SW480 (cell line): ENCODE measurements at places on chromosomes 16 and 17.

DNA sequence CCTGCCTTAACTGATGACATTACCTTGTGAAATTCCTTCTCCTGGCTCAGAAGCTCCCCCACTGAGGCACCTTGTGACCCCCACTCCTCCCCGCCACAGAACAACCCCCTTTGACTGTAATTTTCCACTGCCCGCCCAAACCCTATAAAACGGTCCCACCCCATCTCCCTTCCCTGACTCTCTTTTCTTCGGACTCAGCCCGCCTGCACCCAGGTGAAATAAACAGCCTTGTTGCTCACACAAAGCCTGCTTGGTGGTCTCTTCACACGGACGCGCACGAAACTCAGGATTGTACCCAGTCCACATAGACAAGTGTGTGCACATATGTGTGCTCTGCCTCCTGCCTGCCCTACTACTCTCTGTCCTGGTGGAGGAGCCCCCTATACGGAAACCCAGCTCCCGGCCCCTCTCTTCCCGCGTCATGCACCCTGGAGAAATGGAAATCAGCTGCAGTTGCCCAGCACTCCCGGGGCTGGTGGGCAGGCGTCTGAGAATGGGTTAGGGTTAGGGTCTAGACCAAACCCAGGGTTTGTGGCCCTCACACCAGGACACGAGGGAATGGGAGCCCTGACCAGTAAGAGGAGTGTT is 2.4 kb upstream of the RHBDF1 start:
- DNase-seq, result no peak

DNA sequence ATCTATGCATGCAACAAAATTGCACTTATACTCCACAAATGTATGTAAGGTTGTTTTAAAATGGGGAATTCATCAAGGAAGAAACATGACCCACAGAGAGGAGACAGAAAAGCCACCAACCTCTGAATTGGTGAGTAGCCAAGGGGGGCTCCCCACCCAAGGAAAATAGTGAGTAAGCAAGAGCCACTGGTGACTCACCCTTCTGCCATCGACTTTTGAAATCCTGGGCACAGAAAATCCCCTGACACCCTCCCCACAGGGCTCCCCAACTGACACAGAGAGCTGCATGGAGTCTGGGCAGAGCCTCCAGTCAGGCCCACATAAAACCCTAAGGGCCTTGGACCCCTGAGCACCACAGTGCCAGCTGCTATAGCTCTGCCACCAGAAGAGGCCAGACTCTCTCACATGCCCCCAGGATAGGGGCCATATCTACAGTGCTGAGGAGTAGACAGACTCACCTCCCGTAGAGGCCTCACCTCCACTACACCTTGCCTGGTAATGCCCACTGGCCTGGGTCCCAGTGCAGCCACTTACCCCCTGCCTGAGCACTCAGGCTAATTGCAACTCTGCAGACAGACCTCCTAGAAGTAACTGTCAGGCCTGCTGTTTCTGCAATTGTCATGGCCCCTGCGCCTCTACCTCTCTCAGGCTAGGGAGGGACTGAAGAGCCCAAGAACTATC is 244.7 kb upstream of the WSB1 start:
- DNase-seq, result no peak

DNA sequence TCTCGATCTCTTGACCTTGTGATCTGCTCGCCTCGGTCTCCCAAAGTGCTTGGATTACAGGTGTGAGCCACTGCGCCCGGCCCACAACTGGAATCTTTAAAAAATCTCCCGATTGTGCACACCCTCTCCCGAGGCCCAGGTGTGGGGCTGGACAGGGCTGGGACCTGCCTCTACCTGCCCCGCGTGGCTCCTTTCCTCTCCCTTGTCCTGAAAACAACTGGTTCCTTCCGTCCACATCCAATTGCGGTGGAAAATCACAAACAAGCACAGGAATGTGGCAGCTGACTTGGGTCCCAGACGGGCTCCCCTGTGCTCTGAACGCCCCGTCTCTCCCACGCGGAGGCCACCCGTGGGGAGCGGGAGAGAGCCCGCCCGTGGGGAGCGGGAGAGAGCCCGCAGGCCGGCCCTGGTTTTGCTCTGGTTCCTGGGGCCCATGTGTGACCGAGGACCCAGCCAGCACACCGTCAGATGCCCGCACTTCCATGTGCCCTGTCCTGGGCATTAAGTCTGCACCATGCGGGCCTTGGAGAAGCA is 3.0 kb upstream of the TMEM204 start:
- DNase-seq, result no peak

DNA sequence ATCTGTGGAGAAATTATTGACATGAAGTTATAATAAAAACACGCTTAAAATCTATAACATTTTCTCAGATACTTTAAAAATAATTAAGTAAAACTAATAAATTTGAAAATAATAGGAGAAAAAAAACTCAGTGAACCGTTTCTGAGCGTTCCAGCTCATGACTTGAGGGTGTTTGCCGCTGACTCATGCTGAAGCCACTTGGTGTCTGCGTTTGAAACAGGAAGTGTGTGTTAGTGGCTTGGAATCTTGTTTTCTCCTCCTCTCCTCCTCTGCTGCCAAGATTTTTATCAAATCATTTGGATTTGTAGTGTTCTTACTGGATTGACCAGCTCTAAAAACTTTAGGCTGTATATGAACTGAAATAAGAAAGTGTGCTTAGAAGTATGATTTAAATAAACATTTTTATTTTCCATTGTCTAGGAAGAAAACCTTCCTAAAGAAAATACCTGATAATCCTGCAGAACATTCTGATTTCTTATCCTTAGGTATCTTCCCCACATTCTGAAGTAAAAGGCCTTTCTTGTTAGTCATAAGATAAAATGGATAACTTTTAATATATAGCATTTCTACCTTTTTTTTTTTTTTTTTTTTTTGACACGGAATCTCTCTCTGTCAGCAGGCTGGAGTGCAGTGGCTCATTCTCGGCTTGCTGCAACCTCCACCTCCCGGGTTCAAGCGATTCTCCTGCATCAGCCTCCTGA is 30.8 kb downstream of the USP10 start:
- peak; percentile 59 for DNase-seq

- no peak for DNase-seq
Observed at GRCh38 chr17:35793257-35793656, 2.2 kb downstream of the MMP28 start.

DNA sequence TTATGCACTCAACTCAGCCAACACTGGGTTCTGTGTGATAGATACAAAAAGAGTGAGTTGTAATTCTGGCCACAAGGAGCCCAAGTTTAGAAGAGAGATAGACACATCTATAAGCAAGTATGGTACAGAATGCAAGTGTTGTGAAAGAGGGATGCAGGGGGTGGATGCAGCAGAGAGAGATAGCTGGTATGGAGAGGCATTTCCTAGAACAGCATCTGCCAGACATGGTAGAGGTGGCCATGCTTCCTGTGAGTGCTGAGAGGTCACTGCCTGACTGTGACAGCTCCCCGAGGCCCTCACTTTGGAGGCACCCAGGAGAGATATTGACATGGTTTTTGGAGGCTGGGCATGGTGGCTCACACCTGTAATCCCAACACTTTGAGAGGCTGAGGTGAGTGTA is 2.0 kb upstream of the KRTAP16-1 start:
- no peak for DNase-seq

DNA sequence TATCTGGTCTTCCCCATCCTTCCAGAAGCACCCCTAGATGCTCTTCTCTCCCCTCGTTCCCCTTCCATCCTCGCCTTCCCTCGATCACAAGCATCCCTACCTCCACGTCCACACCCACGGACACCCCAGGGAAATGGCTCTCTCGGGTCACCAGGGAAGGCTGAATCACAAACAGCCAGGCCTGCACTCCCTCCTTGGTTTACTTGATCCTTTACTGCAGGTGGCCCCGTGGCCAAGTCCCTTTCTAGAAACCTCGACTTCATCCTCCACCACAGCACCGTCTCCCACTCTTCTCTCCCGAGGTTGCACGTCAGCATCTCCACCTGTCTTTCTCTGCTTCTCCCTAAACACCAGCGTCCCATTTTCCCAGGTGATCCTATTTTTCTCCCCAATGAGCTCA is 6.5 kb upstream of the RBFOX3 start:
- no peak for DNase-seq

DNA sequence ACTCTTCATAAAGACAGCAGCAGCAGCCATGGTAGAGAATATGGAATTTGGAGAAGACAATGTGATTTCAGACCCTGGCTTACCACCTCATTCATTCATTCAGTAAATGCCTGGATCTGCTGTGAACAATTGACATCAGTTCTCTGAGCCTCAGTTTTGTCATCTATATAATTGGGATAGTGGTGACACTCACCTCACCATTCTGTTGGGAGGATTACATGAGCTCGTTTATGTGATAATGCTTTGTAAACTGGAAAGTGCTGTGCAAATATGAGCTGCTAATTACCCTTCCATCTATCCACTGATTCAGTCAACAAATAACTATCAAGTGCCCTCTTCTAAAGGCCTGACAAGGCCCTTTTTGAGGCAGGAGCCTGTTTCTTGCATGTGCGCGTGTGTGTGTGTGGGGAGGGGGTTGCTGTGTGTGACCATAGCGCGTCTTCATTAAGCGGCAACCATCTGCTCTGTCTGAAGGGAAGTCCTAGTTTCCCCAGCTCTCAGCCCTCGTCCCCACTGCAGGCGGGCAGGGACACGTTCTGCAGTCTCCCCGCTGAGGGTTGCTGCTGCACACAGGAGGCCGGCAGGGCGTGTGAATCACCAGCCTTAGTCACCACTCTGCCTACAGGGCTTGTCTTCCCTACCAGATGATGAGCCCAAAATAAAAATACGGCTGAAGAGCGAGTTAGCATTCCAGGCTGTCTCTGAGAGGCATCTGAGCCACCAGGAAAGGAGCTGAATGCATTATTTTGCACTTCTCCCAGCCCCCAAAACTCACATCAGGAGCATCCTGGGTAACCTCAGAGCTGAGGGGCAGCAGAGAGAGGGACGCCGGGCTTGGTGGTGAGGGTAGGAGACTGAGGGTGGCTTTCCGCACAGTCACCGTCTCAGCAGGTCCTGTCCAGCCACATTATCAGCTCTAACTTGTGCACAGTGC is 19.9 kb downstream of the ARL4D start:
- DNase-seq, result peak; percentile 85

DNA sequence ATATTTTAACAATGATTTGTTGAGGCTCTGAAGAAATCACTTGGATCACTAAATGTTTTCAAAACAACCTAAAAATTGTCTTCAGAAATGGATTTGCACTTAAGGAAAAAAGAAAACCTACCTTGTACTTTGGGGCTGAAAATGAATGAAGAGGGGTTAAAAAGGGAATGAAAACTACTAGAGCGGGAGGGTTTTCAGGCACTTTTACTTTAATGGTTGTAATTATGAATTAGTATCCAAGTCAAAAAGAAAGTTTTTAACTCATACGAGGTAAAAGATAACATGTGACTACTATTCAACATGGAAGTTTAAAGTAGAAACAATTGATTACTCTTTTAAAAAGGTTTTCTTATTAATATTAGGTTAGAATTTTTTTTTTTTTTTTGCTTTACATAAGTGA is 5.1 kb downstream of the IGF2BP1 start:
- no peak for DNase-seq

GRCh38 chr17:58576679-58577367 is 62.4 kb upstream of the MTMR4 start:
- peak; percentile 25 for DNase-seq

DNA sequence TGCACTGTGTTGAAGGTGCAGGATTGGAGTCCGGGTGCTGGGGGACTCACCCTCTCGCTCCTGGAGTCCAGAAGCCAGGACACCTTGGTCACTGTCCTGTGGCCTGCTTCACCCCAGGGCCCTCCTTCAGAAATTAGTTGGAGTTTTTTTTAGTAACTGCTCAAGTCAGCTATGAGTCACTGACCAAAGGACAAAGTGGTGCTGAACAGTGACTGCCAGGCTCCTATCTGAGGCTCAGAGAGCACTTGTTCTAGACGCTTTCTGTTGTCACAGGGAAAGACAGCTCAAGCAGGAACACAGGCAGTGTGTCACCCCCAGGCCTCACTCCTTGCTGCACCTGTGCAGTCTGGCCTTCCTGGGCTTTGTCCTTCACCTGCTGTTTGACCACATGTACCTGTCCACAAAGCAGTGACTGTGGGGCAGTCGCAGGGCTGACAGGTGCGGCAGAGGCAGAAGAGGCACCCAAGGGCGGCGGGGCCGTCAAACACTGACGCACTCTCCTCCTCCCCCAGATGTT is 4.1 kb upstream of the FAAP100 start:
- DNase-seq, result no peak

DNA sequence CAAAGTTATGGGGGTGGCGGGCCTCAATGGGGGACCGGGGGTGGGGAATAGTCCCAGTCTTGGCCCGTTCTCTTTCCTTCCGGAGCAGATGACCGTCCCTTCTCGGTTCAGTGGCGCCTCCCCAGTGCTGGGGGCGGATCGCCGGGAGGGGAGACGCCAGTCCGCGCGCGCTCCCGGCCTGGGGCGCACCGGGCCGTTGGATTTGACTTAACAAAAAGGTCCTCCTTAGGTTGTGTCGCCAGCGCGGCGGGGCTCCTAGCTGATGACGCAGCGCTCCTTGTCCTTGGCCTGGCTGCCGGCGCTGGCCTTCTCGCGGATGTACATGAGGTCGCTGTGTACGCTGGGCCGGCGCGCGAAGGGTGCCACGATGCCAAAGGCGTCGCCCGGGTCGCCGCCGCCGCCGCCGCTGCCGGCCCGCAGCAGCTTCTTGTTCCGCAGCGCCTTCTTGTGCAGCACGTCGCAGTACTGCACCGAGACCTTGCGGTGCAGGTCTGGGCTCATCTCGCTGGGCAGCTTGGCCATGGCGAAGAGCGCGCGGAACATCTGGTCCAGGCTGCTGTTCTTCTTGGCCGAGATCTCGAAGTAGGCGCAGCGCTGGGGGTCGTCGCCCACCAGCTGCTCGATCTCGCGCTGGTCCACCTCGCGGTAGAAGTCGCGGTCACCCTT is 1.2 kb downstream of the RASD1 start:
- DNase-seq, result no peak

DNA sequence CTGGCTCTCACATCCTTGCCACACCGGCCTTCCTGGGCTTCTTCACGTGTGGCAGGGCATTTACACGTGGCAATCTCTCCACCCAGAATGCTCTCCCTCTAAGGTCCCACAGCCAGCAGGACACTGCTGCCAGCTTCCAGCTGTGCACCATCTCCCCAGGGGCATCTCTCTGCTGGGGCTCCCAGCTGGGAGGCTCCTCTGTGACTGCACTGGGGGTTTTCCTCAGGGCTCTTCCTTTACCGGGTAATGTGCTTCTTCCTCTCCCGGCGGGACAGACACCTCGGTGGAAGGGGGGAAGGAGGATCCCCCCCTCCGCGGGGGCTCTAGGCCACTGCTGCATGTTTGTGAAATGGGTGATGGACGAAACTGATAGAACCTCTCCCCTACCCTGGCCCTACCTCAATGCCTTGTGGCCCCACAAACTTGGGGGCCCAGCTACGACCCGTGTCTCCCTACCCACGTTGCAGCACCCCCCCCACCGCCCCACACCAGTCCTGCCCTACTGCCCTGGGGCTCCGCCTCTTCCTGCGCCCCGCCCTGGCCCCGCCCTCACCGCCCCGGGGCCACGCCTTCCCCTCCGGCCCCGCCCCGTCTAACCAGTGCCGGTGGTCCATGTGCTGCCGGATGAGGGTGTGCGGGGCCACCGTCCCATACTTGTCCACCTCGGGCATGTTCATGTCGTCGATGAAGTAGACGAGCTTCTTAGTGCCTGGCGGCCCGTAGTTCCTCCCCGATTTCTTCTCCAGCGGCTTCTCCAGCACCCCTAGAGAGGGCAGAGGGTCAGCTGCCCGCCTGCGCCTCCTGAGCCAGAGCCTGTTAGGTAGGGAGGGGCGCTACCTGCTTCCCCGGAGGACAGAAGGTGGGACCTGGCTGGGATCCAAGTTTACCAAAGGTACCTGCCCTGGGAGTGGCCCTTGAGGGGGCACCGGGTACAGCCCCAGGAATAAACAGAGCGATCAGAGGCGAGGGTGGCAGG is 92.6 kb downstream of the DNAH17 start:
- peak; percentile 76 for DNase-seq
